Natural killer cell (primary cell): ENCODE measurements at places on chromosomes 1 and 21. TPM values are rescaled to one million over a fixed set of nuclear protein-coding genes. Genes with fewer than 3 reads are reported as not detected.

Gene TMEM51
- total RNA-seq = not detected

GRCh38 chr1:78035121-78035520 is 10.6 kb upstream of the GIPC2 start:
- no peak for DNase-seq

DNA sequence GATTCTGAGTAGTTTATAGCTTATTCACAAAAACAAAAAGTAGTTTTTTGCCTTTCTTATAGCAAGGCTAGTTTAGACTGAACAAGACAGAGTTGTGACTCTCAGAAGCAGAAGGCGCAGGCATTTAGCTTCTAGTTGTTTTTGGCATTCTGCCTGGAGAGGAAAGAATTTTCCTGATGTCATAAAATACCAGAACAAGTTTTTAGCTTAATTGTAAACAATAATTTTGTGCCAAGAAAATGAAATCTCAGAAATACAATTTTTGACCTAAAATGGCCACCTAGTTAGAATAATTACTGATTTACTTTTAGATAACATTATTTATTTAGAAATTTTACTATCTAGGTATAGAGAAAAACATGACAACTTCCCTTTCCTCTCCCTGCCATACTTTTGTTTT is 1.0 kb downstream of the DNAJB4 start:
- no peak for DNase-seq

DNA sequence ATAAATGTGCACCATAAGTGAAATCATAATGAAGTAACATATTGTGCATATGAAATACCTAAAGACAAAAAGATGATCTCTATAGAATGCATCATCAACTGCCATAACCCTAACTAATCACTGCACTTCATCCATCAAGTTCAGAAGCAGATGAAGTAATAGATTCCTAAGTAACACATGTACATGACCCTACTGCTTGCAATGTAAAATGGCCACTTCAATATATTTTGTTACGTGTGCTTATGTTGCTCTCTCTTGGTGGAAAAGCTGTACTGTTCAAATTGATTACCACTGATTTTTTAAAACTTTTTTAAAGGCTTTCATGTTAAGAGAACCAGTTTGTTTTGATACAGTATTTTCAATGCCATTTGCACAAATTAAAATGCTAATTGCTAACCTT is 141.8 kb downstream of the TTLL7 start:
- no peak for DNase-seq
